ENCODE measurements at places on chromosomes 1 and 21.

- no peaks in the 10 kb centered on the region for H3K36me3 ChIP-seq
- no peak overlapping the region for H3K27ac ChIP-seq
- DNase-seq: no peak
- no peak overlapping the region for H3K4me3 ChIP-seq
Measured at GRCh38 chr1:26285366-26286063, 5.6 kb downstream of the SH3BGRL3 start.

- H3K27me3 ChIP-seq: no peaks in the 10 kb centered on the region
- no peak for DNase-seq
- no peak overlapping the region for H3K27ac ChIP-seq
- no peaks in the 10 kb centered on the region for H3K4me1 ChIP-seq
- H3K4me3 ChIP-seq: no peak overlapping the region
Measured at GRCh38 chr21:14762327-14762726, 216.2 kb upstream of the SAMSN1 start.

GRCh38 chr1:9902060-9902452 is 8.0 kb downstream of the CTNNBIP1 start:
- peak overlapping the region; percentile 94 for H3K27ac ChIP-seq
- no peak overlapping the region for H3K4me3 ChIP-seq
- H3K27me3 ChIP-seq: no peaks in the 10 kb centered on the region
- H3K4me1 ChIP-seq: peaks cover 23% of the 10 kb centered on the region
- DNase-seq: no peak

GRCh38 chr21:23601549-23601948 is 2005.7 kb downstream of the MRPL39 start:
- H3K27ac ChIP-seq: no peak overlapping the region
- no peak overlapping the region for H3K4me3 ChIP-seq
- H3K27me3 ChIP-seq: no peaks in the 10 kb centered on the region
- no peaks in the 10 kb centered on the region for H3K4me1 ChIP-seq

- H3K27ac ChIP-seq: no peak overlapping the region
- H3K36me3 ChIP-seq: peaks cover 46% of the 10 kb centered on the region
- DNase-seq: no peak
- no peaks in the 10 kb centered on the region for H3K27me3 ChIP-seq
- peaks cover 10% of the 10 kb centered on the region for H3K4me1 ChIP-seq
Measured at GRCh38 chr1:40750451-40750908, 33.1 kb upstream of the KCNQ4 start.

DNA sequence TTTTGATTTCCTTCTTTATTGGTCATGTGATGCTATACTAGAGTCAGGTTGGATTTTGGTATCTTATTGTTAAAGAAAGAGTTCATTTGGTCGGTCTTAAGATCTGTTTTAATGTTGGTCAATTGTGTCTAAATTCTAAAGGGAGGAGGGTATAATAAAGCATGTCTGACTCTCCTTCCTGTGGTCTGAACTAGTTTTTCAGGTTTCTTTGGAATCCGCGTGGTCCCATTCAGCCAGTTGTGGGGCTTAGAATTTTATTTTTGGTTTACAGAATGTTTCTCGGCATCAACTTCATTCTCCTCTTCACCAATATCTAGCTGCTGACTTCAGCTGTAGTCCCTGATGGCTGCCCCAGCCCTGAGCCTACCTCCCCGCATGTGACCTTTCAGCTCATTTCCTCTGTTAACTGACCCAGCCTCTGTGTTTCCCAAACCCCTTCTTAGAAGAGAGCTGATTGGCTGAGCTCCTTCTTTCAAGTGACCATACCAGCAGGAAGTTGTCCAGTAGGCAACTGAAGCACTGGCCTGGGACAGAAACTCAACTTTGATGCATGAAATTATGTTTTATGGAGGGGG is 8.7 kb upstream of the MYOC start:
- no peak overlapping the region for H3K4me3 ChIP-seq
- no peak overlapping the region for H3K27ac ChIP-seq
- no peaks in the 10 kb centered on the region for H3K27me3 ChIP-seq
- no peak for DNase-seq

DNA sequence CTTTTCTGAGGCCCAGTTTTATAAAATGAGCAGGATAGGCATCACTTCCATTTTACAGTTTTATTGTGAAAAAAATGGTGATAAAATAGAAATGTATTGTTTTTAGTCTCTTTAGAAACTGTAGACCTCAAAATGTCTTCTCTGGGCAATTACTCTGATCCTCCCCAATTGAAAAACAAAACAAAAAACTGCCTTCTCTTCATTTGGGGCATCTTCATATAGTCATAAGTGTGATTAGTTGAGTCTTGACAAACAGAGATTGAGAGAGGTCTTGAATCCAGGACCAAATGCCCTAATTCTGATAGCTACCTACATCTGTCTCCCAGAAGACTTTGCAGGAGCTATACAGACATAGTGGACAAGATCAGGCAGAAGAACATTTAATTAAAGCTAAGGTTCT is 62.9 kb downstream of the LRRC8C start:
- DNase-seq: no peak
- H3K27me3 ChIP-seq: no peaks in the 10 kb centered on the region
- no peak overlapping the region for H3K4me3 ChIP-seq
- no peaks in the 10 kb centered on the region for H3K36me3 ChIP-seq
- no peak overlapping the region for H3K27ac ChIP-seq

DNA sequence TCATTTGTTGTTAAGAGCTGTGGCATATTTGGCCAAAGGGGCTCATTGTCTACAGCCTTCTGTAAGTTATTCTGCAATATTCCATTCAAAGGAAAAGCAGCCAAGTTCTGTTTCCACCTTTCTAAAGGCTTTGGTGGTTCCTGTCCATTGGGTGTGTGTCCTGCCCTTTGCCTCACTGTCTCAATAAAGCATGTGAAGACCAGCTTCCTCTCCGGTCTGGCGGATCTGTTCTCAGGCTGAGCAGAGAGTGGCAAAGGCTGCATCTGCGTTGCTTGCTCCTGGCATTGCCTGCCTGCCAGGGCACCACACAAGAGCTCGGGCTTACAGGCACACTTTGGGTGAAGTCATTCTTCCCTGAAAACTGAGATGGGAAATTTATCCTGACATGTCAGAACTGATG is 34.9 kb downstream of the ST6GALNAC3 start:
- H3K36me3 ChIP-seq: no peaks in the 10 kb centered on the region
- peaks cover 39% of the 10 kb centered on the region for H3K4me1 ChIP-seq
- H3K27ac ChIP-seq: no peak overlapping the region
- H3K4me3 ChIP-seq: no peak overlapping the region

- H3K27ac ChIP-seq: no peak overlapping the region
- H3K27me3 ChIP-seq: no peaks in the 10 kb centered on the region
- H3K4me3 ChIP-seq: no peak overlapping the region
- H3K4me1 ChIP-seq: no peaks in the 10 kb centered on the region
- DNase-seq: no peak
Measured at GRCh38 chr21:32087447-32087846, 191.4 kb downstream of the MIS18A start.

DNA sequence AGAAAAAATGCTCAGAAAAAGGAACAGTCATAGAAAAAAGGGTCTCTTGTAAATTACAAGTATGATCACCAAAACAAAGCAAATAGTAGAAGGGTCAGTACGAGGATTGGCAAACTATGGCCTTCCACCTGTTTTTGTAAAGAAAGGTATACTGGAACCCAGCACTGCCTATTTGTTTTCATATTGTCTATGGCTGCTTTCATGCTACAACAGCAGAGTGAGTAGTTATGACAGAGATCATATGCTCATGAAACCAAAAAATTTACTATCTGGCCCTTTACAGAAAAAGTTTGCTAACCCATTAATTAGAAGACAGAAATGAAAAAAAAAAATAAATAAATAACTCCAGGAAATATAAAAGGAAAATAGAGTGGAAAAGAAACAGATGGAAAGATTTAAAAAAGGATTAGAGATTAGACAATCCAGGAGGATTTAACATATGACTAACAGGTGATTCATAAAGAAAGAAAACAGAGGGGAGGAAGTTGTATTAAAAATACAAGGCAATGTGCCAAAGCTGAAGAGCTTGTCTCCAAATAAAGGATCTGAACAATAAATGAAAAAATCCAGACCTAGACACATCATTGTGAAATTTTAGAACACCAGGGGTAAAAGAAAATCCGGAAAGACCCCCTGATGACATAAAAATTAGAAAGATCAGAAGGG is 108.5 kb upstream of the SERTAD4 start:
- no peaks in the 10 kb centered on the region for H3K27me3 ChIP-seq
- no peak overlapping the region for H3K27ac ChIP-seq

DNA sequence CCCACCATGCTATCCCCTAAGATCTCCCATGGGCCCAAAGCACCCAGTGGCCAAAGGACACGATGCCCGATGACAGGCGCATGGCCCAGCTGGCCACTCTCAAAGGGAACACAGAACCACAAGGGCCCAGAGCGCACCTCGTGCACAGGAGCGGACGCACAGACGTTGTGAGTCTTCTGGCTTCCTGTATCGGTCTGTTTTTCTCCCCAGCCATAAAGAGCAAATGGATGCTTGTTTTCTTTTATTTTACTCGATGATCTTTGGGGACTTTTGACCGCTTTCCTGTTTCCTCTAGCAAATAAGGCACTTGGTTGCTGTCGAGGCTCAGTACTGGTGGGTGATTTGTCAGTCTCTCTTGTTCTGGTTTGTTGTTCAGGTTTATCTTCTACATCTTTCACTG is 16.2 kb downstream of the CCSAP start:
- H3K36me3 ChIP-seq: peaks cover 5% of the 10 kb centered on the region
- H3K27ac ChIP-seq: no peak overlapping the region
- H3K4me3 ChIP-seq: no peak overlapping the region
- no peaks in the 10 kb centered on the region for H3K4me1 ChIP-seq
- no peaks in the 10 kb centered on the region for H3K27me3 ChIP-seq
- DNase-seq: no peak

DNA sequence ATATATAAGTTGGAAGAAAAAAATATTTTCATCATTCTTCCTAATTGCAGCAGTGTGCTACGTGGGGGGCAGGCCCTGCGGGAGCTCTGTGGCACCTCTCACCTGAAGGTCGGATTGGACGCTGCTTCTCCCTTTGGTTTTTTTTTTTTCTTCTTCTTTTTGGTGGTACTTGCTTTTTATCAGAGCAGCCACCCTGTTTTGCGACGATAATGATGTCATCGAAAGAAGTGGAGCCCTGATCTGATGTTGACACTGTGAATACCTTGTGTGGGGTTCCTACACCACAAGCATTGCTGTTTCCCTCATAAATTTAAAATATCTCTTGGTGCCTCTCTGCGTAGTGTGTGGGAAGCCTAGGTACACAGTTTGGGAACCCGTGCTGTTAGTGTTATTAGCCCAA is 5.5 kb downstream of the TRAPPC10 start:
- H3K4me1 ChIP-seq: peaks cover 14% of the 10 kb centered on the region
- H3K27ac ChIP-seq: no peak overlapping the region
- no peaks in the 10 kb centered on the region for H3K36me3 ChIP-seq
- H3K4me3 ChIP-seq: no peak overlapping the region
- no peaks in the 10 kb centered on the region for H3K27me3 ChIP-seq

GRCh38 chr1:150106341-150106740 is 38.8 kb downstream of the VPS45 start:
- no peak overlapping the region for H3K4me3 ChIP-seq
- H3K27ac ChIP-seq: no peak overlapping the region
- no peak for DNase-seq
- H3K4me1 ChIP-seq: no peaks in the 10 kb centered on the region

DNA sequence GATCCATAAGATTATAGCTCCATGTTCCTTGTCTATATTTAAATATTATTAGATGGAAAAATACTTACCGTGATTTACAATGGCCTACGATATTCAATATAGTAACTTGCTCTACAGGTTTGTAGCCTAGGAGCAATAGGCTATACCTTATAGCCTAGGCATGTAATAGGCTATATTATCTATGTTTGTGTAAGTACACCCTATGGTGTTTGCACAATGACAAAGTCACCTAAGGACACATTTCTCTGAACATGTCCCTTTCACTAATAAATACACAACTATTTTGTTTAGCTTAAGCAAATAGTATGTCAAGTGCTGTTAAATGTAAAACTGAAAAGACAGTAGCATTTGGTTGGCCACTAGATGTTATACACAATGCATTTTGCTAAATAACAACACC is 248.9 kb upstream of the ADGRL4 start:
- H3K4me1 ChIP-seq: no peaks in the 10 kb centered on the region
- no peak for DNase-seq
- no peak overlapping the region for H3K27ac ChIP-seq

DNA sequence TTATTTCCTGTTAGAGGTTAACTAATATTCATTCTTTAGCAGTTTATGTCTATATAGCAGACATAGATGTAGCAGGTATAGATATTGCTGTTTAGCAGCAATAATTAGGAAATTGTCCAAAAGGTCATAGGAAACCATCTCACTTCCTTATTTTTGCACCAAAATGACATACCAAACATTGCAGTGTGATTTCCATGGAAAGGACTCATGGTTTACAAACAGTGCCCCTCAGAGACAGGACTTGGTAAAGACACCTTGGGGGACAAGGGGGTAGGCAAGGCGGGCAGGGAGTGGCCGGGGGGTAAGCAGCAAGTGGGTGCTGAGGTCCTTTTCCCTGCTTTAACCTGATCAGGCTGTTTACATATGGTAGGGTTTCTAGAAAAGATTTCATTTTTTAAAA is 30.5 kb downstream of the BATF3 start:
- H3K27ac ChIP-seq: no peak overlapping the region
- H3K4me3 ChIP-seq: no peak overlapping the region
- no peaks in the 10 kb centered on the region for H3K4me1 ChIP-seq
- no peaks in the 10 kb centered on the region for H3K36me3 ChIP-seq
- H3K27me3 ChIP-seq: no peaks in the 10 kb centered on the region

DNA sequence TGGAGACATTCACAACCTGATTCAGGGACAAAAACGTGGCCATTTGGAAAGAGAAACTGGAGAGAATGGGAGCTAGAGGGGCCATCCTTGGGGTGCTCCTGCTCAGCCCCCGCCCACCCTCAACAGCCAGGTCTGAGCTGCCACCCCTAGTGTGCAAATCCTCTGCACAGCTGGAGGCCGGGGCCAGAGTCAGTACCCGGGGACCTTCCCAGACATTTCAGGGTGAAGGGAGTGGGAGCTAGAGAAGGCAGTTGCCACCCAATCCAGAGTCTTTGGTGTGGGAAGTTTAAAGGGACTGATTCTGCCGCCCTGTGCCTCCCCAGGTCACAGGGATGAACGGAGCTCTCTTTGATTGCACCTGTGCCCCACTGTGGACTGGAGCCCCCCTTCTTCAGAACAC is 397.4 kb downstream of the MATN1 start:
- H3K27me3 ChIP-seq: no peaks in the 10 kb centered on the region
- no peak overlapping the region for H3K4me3 ChIP-seq
- no peak for DNase-seq
- no peaks in the 10 kb centered on the region for H3K36me3 ChIP-seq
- no peak overlapping the region for H3K27ac ChIP-seq
